ENCODE measurements at places on chromosomes 16 and 17. TPM values are rescaled to one million over a fixed set of nuclear protein-coding genes. Genes with fewer than 3 reads are reported as not detected.

The ZNF385C gene
- total RNA-seq, result 2.7 TPM

The ACSF3 gene
- 25.2 TPM for total RNA-seq

GRCh38 chr16:3889059-3889458 is 8.5 kb upstream of the CREBBP start:
- DNase-seq, result no peak

DNA sequence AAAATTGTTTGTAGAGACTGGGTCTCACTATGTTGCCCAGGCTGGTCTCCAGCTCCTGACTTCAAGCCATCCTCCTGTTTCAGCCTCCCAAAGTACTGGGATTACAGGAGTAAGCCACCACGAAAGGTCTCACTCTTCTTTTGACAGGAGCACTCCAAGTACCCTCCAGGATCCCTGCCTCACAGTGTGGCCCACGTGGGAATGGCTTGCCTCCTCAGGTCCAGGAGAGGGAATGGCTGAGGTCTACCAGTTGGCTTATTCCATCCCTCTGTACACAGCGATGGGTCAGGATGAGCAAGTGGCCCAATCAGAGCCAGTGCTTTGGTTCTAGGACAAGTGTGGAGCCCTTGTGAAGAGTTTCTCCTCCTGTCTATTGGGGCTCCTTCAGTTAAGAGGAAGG is 73.7 kb upstream of the ZNF423 start:
- no peak for DNase-seq

The HBA2 gene
- total RNA-seq, result not detected

The GPRC5B gene
- 40.6 TPM for total RNA-seq

DNA sequence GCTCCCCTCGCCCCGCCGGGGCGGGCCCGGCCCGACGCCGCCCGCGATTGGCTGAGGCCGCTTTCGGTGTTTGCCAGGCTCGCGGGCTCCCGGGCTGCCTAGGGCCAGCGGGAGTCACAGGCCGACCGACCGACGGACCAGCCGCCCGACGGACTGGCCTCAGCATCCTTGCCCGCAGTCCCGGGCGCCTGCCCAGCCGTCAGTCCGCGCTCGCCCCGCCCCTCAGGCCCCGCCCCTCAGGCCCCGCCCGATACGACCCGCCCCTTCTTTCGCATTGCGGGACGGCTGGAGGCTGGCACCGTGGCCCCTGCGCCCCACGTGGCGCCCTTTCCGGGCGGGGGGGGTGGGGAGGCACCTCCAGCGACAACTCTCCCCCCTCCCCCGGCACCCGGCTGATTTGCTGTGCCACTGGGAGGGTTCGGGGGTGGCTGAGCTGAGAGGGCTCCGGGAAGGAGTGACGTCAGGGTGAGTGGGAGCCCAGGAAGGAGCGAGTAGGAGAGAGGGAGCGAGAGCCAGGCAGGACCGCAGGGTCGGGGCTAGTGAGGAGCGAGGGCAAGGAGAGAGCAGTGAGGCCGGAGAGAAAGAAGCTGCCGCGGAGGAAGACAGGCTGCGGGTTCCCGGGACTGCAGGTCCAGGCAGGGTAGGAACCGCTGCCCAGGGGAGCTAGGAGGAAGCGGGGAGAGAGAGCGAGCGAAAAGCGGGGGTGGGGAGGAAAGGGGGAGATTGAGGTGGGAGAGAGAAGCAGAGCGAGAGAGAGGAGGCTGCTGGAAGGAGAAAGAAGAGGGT is at the start of gene ASPHD1:
Gene ASPHD1, plus strand, starts transcription at position 387 of the 786 bp plus-strand sequence. CDS start 484 bp downstream, outside the sequence.
- peak; percentile 84 for DNase-seq

The KRTAP4-6 gene
- not detected for total RNA-seq

GRCh38 chr17:50027172-50027880 is 28.6 kb upstream of the ITGA3 start:
- no peak for DNase-seq

- no peak for DNase-seq
These were observed 8.5 kb downstream of the MSI2 start for GRCh38 chr17:57264776-57265175.

DNA sequence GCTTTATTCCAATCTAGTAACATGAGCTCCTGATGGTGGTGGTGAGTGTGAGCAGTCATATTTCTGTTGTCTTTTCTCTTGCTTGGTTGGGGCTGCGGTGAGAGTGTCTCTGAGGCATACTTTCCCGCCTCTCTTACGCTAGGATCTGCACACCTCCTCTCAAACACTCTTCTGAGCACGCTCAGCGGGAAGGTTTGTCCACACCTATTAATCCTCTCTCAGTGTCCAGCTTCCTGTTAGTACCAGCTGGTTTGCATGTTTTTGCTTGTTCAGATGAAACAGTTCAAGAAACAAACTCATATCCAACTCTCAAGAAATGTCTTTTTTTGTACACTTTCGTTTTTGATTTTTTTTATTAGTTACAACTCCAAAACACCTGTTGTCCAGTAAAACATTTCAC is 89.5 kb downstream of the CCDC182 start:
- DNase-seq, result no peak

The PITPNM3 gene
- total RNA-seq, result 2.8 TPM

- peak; percentile 15 for DNase-seq
These were observed 25.9 kb downstream of the BRIP1 start for GRCh38 chr17:61837175-61838051.

The ITGB4 gene
- 14.8 TPM for total RNA-seq

DNA sequence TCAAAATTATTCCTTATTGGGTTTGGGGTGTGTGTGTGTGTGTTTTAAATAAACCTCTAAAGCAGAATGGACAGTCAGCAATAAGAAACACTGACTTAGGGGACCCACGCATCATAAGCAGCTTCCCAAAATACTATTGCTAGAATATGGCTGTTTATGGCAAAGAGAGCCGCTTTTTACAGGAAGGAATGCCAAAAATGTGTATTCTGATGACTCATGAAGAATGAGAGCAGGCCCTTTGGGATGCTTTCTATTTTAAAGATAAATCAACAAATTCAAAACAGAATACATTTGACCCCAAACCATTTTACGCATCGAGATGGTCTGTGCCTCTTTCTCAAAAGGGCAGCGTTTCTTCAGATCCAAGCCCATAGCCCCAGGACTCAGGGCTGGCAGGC is 37.5 kb downstream of the ARHGAP17 start:
- no peak for DNase-seq

DNA sequence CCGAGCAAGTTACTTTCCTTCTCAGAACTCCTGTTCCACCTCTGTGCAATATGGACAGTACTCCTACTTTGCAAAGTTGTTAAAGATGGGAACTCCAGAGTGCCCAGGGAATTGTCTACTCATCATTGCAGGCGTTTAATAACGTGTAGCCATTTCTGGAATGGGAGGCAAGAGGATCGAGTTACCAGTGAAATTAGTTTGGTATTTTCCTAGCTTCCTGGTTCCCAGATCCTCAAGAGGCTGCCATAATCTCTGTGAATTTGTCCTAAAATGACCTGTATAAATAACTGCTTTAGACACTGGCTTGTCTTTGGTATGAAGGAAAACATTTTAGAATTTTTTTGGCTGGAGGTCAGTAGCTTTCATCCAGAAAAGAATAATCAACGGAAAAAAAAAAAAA is 27.7 kb downstream of the WWOX start:
- no peak for DNase-seq

DNA sequence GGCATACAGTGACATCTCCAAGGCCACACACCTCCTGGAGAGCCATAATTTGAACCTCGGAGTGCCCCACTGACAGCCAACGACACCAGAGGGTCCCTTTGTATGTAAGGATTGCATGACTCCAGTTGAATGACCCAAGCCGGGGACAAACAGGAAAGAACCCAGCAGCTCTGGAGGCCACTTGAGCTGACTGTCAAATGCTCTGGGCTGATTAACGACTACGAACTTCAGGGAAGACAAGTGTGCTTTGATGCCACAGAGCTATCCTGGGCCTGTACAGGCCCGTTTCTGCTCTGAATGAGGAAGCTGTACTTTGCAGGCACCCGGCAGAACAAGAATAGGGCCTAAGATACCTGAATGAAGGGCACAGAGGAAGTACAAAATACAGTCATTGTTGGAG is 404.6 kb downstream of the SLC39A11 start:
- no peak for DNase-seq

DNA sequence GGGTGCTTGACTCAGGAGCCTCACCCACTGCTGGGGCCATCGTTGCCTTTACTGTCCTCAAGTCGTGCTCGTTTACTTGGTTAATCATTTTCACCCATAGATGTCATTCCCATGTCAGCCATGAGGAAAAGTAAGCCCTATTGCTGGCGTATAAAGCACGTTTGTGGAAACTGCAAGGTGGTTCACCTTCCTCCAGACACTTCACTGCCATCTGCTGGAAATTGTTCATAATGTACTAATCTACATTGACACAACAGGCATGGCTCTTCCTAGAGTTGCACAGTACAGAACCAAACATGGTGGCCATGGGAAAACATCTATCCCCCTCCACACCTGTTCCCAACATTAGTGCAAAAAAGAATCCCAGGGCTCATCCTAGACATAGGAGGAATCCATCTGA is 116.6 kb downstream of the ZNF18 start:
- DNase-seq, result no peak

GRCh38 chr16:87971933-87972332 is 20.7 kb downstream of the BANP start:
- DNase-seq, result no peak

DNA sequence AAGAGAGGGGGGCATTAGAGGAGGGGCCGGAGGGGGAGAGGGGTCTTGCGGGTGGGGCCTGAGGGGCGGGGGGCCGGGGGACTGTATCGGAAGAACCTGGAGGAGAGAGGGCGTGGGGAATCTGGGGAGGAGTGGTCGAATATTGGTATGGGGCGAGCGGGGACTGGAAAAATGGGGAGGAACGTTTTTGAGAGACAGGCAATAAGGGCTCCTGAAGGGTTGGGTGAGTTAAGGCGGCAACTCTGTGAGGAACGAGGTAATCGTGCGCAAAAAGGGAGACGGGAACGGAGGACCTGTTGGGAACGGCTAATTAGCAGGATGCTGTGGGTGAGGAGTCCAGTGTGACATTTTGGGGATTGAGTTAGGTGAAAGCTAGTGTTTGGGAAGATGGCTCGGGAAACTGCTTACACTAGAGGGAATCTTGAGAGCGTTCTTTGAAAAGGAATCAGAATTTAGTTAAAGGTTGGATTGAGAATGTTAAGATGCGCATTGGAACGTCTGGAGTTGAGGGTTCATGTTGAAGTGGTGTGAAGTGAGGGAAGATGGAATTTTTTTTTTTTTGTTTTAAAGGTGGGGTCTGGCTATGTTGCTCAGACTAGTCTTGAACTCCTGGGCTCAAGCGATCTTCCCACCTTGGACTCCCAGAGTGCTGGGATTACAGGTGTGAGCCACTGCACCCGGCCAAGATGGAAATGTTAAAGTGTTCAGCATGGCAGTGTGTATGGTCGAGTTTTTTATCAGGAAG is 662 bp downstream of the WIPF2 start:
- DNase-seq, result no peak

The CCDC154 gene
- 5.7 TPM for total RNA-seq

- DNase-seq, result no peak
These were observed 8.1 kb downstream of the CPNE2 start for GRCh38 chr16:57100445-57100844.

DNA sequence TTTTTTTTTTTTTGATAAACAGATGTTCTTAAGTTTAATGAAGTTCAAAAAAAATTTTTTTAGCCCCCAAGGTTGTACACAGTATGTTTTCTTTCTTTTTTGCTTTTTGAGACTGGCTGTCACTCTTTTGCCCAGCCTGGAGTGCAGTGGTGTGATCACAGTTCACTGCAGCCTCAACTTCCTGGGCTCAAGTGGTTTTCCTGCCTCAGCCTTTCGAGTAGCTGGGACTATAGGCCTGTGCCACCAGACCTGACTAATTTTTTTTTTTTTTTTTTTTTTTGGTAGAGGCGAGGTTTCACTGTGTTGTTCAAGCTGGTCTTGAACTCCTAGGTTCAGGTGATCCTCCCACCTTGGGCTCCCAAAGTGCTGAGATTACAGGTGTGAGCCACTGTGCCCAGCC is 12.8 kb downstream of the ITGAE start:
- no peak for DNase-seq

GRCh38 chr16:7518158-7518557 is 185.5 kb downstream of the RBFOX1 start:
- DNase-seq, result no peak

- no peak for DNase-seq
These were observed 127.5 kb downstream of the HS3ST3A1 start for GRCh38 chr17:13474073-13474800.

DNA sequence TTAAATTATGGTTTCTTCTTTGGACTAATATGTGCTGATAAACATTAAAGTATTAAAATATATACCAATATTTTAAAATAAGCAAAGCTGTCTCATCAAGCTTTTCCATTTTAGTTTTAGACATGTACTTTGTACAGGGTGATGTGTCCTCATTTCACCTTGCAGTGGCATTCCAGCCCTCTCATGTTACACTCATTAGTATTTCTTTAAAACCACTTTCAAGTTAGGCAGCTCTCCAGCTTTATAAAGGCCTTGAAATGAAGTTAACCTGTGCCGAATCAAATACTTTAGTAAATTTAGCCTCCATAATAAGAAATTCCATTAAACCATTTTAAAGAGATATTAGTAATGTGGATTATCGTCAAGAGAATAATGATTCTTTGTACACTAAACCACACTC is 107.6 kb upstream of the HLF start:
- DNase-seq, result no peak

- DNase-seq, result no peak
These were observed 57.0 kb downstream of the PITPNC1 start for GRCh38 chr17:67434061-67434525.

GRCh38 chr16:55628306-55628968 is 27.4 kb upstream of the SLC6A2 start:
- no peak for DNase-seq

DNA sequence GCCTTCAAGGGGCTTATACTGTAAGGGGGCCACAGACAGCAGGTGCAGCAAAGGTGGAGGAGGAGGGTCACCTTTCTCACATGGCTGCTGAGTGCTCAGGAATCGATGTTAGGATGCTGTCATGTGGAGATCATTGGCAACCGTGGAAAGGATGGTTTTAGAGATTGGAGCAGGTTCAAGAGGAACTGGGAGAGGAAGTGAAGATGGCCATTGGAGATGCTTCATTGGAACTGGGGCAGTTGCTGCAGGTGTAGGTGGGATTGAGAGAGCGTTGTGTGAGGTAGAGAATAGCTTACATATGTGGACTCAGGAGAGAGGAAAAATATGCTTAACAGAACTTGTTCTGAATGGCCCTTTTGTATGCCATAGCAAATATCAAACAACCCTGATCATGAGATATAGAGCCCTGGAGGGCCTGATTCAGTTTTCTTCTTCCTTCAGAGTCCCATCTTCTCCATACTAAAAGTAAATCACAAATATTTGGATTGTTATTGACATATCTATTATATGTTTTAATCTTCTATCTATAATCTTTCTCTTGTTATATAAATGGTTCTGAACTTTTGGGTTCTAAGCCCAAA is 40.8 kb downstream of the LDHD start:
- DNase-seq, result no peak

- no peak for DNase-seq
These were observed 36.1 kb downstream of the HIC1 start for GRCh38 chr17:2090804-2091534.

GRCh38 chr16:87702325-87702811 is 63.4 kb downstream of the KLHDC4 start:
- DNase-seq, result no peak
